ENCODE measurements at places on chromosomes 2 and 18.

DNA sequence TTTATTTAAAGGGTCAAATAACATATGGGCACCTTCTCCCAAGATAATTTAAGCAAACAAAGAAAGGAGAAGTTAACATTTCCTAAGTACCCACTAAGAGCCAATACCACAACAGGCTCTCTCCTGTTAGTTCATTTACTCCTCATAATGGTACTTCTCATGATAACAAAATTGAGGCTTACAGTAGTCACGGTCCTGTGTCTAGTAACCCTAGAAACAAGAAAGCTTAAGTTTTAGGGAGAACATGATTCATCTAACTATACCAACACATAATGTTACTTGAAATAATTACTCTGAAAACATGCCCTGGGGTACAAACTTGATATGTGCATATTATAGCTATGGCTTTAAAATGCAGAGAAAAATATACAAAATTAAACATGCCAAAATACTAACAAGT, 19.8 kb downstream of the IWS1 start:
- no peak for DNase-seq

GRCh38 chr18:2536493-2536892, 34.8 kb downstream of the METTL4 start:
- no peak for DNase-seq

- DNase-seq, result peak; percentile 1
These were observed 5.7 kb downstream of the NCKAP5 start for GRCh38 chr2:133562558-133562957.

- no peak for DNase-seq
These were observed 226.1 kb downstream of the VAPA start for GRCh38 chr18:10139783-10140410.

GRCh38 chr2:148201075-148202004, 180.4 kb downstream of the MBD5 start:
- DNase-seq, result peak; percentile 0

DNA sequence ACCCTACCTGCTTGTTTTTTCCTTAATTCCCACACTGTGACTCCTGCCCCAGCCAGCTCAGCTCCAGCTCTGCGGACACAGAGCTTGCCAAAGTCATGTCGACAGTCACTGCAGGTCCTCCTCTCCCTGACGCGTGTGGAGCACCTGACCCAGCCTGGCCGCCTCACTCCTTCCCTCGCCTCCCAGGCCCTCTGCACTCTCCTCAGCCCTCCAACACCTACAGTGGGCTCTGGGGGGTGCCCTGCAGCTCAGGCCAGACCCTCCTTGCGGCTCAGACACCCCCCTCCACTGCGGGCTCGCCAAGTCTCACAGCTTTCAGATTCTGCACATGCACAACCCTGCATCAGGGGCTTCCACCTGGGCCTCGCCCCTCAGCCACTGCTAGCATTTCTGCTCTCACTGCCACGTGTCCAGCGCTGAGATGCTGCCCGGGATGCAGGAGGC, 68.3 kb downstream of the NDUFA10 start:
- no peak for DNase-seq

- DNase-seq, result no peak
These were observed 31.4 kb upstream of the CASP8 start for GRCh38 chr2:201228912-201229290.

DNA sequence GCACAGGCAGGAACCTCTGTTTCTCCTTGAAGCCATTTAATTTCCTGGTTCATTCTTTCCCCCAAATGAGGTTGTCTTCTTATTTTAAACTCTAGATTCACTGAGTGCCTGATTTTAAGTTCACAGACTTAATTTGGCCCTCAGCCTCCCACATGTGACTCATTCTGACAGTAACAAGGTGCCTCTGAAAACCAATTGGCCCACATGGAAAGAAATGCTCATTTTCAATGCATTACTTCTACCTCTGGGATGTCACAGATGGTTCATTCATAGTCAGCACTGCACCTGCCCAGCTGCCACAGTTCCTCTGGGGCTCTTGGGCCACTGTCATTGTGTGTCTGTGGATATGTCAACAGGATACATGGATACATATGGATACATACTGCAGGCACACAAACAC, 140.4 kb upstream of the CAPN13 start:
- DNase-seq, result no peak

DNA sequence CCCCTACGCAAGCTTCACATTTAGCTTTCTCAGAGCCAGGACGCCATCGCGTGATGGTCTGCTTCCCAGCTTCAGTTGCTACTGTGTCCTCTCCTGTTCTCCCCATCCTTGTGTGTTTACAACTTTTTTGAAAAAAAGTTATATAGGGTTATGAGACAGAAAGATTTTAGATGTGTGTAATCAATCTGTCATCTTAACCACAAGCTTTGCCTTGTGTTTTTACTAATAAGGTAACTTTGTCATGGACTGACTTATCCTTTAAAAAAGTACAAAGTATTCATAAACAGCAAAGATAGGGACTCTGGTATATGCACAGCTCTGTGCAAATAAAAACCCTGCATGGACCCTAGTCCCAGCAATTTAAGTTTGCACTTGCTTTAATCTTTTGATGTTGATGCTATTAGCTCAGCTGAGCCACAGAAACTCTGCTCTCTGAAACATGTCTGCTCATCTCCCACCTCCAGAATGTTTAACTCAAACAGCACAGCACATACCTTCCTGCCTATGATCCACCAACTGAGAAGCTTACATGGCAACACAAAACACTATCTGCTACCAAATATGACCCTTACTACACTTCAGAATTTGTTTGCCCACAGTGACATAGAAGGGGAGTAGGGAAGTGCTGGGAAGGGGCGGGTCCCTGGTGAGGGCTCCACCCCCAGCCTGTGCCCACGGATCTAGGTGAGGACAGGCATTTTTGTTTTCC, 42.7 kb downstream of the SAP130 start:
- no peak for DNase-seq

- no peak for DNase-seq
These were observed 82.8 kb upstream of the CDCA7 start for GRCh38 chr2:173271825-173272224.

DNA sequence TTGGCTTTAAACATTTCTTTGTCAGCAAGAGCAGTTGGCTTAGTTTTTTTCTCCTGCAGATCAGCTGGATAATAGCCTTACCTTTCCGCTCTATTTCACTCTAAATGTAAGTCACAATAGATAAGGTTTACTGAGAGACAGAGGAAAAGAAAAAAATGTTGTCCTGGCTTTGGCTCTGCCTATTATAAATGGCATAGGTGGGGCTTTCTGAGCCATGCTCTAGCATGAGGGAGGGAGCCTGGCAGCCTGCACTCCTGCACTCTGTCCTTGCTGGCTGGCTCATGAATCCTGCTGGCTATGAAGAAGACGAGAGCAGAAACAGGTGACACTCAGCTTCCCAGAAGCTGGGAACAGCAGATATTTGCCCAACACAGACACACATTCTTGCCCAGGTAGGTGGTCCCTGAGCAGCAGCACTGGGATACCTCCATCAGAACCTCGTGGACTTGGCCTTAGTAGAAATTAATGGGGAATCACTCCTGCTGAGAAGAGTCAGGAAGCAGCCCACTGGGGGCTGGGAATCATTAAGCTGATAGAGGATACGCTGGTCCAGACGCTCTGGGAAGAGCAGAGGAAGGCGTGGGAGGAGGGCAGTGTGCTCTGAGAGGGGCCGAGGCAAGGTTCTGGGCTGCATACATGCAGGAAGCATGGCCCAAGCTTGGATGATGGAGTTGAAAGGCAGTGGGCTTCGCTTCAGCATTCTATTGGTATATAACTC, 514.4 kb upstream of the HS6ST1 start:
- no peak for DNase-seq

GRCh38 chr18:45166341-45166835, 448.9 kb upstream of the SLC14A2 start:
- peak; percentile 37 for DNase-seq

GRCh38 chr2:190113000-190113399, 50.5 kb upstream of the MSTN start:
- no peak for DNase-seq

GRCh38 chr18:27824841-27825681, 351.9 kb downstream of the CDH2 start:
- DNase-seq, result no peak

DNA sequence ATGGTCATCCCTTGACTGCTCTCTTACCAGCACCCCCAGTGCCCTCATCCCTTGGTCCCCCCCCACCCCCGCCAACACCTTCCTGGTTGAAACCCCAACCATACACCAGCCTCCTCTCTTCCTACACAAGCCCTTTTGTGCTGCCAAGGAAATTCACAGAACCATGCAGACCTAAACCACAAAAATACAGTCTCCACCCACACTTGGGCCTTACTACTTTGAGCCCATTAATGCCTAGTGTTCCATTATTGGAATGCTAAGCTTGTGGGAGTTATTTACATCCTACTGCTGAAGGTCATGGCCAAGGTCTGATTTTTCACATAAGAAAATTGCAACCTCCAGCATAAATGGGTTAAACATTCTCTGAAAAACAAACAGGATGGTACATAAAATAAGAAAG, 4.1 kb upstream of the CRACDL start:
- DNase-seq, result no peak

DNA sequence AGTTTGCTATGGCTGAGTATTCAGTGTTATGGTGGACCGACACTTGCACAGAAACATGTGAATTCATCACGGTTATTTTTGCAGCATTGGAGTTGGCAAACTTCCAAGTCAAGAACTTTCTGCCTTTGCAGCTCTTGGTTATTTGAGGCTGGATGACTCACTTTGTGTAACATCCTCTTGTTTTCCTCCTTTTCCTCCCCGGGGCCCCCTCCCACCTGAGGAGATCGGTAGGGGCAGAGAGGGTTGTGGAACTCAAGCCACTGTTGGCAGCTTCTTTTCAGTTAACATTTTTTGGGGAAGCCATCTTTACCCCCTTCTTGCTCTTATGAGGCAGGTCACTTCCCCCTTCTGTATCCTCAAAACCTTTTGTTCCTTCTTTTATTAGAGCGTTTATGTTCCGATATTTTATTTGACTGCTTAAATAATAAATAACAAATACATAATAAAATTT, 48.6 kb downstream of the DDX1 start:
- peak; percentile 18 for DNase-seq

GRCh38 chr2:25822190-25823117, 55.8 kb downstream of the ASXL2 start:
- DNase-seq, result no peak

- no peak for DNase-seq
These were observed 235.0 kb downstream of the IRS1 start for GRCh38 chr2:226564667-226565066.

GRCh38 chr2:219277703-219278654, 1.2 kb upstream of the DNAJB2 start:
- DNase-seq, result peak; percentile 45

DNA sequence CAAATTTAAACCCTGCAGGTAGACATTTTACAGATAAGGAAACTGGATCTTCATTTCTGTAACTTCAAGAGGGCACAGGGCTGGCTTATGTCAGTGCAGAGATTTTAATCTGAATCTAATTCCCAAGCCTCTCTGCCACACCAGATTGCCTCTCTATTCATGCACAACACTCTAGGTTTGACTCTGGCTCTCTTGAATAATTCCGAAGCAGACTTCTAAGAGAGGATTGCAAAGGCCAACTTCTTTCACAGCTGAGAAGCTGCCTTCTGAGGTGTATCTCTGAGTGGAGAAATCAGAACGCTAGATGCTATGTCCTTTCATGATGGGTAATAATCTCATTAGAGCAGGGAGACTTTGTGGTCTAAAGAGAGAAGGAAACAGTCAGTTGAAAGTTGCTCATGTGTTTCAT, 20.1 kb upstream of the MGAT5 start:
- DNase-seq, result no peak

GRCh38 chr18:70047931-70048603, 100.4 kb upstream of the CD226 start:
- DNase-seq, result no peak

- no peak for DNase-seq
These were observed 31.8 kb upstream of the LYPD1 start for GRCh38 chr2:132701810-132702209.

- no peak for DNase-seq
These were observed 47.9 kb downstream of the SH3RF3 start for GRCh38 chr2:109176928-109177327.

DNA sequence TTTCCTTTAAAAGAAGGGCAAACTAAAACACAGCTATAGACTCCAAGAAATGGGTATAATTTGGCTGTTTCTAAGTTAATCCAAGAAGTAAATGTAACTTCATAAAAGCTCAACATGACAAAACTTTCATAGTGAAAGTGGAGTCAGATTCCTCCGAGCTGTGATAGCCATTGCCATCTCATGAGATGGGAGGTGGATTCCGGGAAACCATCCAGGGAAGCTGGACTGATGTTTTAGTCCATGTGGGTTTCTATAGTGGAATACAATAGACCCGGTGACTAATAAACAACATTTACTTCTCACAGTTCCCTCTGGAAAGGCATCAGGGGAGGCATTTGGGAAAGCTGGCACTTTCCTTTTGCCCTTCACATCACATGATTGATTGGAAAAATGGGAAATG, 10.0 kb upstream of the LAPTM4A start:
- DNase-seq, result no peak

- no peak for DNase-seq
These were observed 260.8 kb upstream of the FAM98A start for GRCh38 chr2:33859811-33860461.

- no peak for DNase-seq
These were observed 294.5 kb upstream of the FBXO11 start for GRCh38 chr2:48200620-48201293.

- no peak for DNase-seq
These were observed 435.1 kb upstream of the MEIS1 start for GRCh38 chr2:65999796-66000195.

GRCh38 chr2:105848367-105848766, 103.7 kb downstream of the NCK2 start:
- no peak for DNase-seq

DNA sequence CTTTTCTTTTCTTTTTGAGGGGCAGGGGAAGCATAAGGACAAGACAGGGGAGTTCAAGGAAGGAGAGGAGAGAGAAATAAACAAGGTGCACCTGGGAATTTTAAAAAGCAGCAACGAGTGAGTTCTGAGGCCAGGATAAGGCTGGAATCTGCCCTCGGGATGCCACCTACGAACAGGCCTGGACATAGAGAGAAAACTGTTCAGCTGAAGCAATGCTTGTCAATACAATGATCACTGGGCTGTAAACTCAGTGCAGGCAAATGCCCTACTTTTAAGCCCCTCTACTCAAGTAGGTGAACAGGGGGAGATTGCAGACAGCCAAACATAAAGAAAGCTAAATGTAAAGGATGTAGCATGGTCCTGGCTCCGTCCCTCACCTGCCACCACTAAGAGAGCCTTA, 330.5 kb downstream of the ETAA1 start:
- no peak for DNase-seq

DNA sequence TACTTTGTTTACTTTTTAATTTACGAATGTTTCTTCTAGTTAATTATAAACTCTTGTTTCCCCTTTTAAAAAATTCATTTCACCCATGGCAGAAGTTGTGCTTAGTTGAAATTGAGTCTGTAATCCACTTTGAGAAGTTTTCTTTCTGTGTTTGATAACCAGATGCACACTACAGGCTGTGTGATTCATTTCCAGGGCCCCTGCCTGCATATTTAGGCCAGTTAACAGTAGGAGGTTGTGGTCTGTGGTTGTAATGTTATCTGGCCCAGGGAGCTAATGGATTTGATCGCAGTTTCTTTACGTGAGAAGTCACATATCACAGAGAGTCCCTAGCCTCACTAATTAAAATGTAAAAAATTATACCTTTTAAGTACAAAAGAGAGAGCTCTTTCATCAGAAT, 3.3 kb downstream of the CDH7 start:
- DNase-seq, result peak; percentile 45

GRCh38 chr2:216694082-216694825, 1.1 kb downstream of the IGFBP5 start:
- DNase-seq, result no peak

GRCh38 chr2:231710799-231711676, 2.7 kb downstream of the PTMA start:
- no peak for DNase-seq

- no peak for DNase-seq
These were observed 64.9 kb downstream of the SPRED2 start for GRCh38 chr2:65367524-65367923.
